AG10803 (cell line): ENCODE measurements at places on chromosomes 4 and X.

GRCh38 chrX:19443869-19444526 is 71.3 kb downstream of the MAP3K15 start:
- no peak for DNase-seq

DNA sequence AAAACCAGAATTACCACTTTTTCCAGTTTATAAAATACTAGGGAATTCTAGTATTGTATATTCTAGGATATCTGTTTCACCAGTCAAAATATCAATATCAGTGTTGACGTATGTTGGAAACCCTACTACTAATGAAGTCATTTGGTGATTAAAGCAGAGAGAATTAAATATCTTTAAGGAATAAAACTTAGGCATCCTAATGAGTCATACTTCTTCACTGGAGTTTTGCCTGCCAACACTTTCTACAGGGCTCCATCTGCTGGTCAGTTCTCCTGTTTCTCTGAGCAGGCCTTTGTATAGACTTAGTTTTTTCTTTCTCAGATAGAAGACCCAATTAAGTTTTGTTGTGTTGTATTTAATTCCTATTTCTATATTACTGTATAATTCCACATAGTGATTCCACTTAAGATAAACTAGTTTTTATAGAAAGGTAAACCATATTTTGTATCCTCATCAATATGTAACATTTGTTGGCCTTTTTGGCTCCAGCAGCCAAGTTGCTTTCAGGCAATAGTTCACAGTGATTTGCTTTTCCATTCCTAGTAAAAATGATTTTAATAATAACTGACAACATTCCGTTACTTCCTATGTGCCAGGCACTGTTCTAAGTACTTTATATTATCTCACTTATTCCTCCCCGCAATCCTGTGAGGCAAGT is 3.5 kb downstream of the AP1AR start:
- peak; percentile 85 for DNase-seq

DNA sequence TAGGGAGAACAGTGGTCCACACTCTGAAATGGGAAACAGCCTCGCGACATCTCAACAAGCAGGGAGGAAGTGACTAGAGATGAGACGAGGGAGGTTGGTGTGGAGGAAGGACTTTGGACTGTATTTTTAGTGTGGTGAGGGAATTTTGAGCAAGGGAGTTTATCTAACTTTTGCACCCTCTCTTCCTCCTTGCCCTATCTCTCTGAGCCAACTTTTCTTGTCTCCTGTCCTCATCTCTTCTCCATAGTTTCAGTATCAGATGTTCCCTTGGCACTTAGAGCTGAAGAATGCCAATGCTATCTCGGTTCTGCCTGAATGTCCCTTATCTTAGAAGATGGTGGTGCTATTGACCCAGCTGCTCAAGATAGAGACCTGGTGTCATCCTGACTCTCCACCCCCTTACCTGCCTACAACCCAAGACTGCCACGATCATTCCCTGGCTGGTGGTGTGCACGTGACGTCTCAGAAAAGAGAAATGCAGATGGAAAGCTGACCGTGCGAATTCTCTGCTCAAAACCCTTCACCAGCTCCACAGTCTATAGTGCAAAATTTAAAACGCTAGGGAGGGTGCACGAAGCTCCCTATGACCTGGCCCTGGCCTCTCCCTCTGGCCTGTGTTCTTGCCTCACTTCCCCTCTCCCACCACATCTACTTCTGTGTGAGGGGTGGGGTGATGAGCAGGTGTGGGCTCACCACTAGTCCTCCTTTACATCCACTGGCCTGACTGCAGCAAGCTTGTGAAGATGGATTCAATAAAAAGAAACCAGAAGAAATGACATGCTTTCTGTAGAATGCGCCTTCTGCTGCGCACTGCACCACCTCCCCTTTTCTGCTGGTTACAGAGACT is 20.9 kb downstream of the MPP1 start:
- DNase-seq: no peak

- DNase-seq: peak; percentile 5
These were observed 43.8 kb upstream of the UGDH start for GRCh38 chr4:39571054-39571453.

DNA sequence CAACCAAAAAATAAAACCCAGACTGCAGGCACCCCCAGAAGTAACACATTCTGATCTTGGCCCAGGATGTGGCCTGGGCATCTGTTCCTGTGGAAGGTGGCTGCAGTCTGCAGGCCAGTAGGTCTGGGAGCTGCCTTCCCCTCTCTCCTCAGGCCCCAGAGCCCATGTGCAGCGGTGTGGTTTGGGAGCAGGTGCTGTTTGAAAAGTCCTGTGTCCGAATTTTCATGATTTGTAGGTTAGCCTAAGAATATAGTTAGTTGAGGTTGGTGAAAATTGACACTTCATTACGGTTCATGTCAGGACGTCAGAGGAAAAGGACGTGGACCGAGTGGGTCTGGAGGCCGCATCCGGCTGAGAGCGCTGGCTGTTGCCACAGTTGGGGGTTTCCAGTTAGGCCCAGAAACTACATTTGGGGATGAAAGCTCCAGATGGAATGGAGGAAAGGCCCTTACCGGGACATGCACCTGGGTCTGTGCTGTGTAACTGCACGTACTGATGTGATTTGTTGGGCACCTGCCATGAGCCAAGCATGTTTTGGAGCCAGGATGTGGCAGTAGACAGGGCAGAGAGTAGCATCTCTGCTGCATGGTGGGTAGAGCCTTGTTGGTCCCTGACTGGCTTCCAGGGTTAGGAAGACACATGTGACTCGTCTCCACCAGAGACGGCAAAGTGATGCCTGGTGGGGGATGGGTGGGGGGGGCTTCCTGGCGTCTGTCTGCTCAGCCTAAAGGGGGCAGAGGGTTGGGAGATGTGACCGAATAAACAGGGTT is 21.7 kb upstream of the HGFAC start:
- no peak for DNase-seq

- DNase-seq: no peak
These were observed 8.7 kb upstream of the GABRE start for GRCh38 chrX:151983186-151983585.

- no peak for DNase-seq
These were observed 638.7 kb downstream of the PCDH18 start for GRCh38 chr4:136893573-136893972.

GRCh38 chr4:78565971-78566372 is 14.4 kb downstream of the ANXA3 start:
- DNase-seq: peak; percentile 73

DNA sequence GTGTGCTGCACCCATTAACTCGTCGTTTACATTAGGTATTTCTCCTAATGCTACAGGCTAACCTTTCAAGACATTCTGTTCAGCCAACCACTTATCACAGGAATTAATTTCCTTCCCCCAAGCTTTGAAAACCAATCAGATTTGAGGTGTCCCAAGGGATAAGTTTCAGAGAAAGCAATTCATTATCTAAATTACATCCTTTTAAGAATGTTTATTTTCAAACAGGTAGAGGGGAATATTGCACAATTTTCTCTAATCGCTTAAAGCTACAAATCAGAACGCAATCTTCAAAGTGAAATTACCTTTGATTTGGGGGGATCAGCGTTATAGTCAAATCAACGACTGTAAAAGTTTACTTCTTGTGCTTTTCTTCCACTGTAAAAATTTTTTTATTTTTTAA is 1.6 kb downstream of the CLOCK start:
- DNase-seq: no peak

GRCh38 chr4:39083164-39083563 is 21.1 kb downstream of the KLHL5 start:
- peak; percentile 45 for DNase-seq

DNA sequence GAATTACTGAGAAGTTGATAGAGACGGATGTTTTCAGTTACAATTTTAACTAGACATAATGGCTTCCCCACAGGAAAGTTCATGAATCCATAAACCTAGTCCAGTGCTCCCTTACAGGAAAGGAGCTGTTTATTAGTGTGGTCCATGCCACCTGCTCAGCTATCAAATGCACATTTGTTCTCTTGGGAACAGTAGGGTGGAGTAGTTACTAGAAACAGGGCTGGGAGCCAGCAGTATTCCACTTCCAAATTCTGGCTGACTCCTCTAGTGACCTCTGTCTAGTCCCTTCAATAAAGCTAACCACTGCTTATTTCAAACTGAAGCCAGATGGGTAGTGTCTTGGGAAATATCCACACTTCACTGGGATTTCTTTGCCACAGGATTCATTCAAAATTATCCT is 88.4 kb upstream of the TLL1 start:
- DNase-seq: no peak

DNA sequence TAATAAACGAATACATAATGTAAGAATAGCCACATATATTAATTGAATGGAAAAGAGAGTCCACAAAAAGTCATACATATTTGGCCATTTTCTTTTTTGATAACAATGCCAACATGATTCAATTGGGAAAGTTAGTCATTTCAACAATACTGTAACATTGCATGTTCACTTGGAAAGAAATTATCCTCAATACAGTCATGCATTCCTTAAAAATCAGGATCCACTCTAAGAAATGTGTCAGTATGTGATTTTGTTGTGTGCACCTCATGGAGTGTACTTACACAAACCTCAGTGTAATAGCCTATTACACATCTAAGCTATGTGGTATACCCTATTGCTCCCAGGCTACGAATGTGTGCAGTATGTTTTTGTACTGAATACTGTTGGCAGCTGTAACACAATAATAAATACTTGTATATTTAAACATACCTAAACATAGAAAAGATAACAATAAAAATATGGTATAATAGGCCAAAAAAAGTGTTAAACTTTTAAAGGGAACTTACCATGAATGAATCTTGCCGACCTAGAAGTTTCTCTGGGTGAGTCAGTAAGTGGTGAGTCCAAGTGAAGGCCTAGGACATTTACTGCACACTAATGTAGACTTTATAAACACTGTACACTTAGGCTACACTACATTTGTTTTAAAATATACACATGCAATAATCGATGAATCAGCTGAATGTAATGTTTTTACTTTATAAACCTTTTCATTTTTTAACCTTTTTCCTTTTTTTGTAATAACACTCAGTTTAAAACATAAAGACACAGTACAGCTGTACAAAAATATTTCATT is 806.8 kb downstream of the PCDH18 start:
- DNase-seq: no peak

GRCh38 chrX:70446380-70447350 is 2.0 kb downstream of the DLG3 start:
- DNase-seq: no peak

GRCh38 chr4:158808399-158808798 is 39.6 kb downstream of the FNIP2 start:
- no peak for DNase-seq

DNA sequence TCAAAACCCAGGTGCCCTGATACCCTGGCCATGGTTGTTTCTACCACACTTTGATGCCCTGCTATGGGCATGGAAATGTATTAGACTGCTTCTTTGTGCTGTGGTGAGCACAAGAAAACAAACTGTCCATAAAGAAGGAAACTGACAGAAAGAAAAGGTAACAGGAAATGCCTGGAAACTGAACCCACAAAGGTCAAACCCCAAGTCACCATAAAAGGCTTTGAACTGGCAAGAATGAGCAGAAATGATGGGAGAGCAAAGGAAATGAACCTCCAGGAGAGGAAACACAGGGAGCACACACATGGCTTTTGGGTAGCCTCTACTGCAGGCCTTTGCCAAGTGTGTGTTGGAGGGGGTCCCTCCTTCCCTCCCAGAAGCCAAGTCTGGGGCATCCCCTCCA is 35.0 kb downstream of the LHFPL1 start:
- DNase-seq: no peak

GRCh38 chr4:33090910-33091309 is 2370.7 kb downstream of the PCDH7 start:
- DNase-seq: no peak

DNA sequence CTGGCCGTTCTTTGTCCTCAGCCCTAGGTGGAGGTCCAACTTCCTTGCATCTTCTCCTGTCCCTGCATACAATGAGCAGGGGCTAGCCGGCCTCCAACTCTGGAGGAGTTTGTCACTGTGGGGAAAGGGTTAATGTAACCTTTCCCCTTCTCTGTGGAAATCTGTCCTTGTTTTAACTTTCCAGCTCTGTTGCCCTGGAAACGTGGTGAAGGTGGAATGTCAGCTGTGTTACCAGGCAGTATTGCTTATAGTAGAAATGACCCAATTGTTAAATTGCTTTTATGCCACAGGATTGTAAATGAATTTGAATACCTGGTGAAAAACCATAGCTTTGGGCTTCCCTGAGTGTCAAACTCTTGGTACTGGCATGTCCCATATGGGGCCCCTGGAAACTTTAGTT is 131.6 kb upstream of the SCML1 start:
- DNase-seq: peak; percentile 56

DNA sequence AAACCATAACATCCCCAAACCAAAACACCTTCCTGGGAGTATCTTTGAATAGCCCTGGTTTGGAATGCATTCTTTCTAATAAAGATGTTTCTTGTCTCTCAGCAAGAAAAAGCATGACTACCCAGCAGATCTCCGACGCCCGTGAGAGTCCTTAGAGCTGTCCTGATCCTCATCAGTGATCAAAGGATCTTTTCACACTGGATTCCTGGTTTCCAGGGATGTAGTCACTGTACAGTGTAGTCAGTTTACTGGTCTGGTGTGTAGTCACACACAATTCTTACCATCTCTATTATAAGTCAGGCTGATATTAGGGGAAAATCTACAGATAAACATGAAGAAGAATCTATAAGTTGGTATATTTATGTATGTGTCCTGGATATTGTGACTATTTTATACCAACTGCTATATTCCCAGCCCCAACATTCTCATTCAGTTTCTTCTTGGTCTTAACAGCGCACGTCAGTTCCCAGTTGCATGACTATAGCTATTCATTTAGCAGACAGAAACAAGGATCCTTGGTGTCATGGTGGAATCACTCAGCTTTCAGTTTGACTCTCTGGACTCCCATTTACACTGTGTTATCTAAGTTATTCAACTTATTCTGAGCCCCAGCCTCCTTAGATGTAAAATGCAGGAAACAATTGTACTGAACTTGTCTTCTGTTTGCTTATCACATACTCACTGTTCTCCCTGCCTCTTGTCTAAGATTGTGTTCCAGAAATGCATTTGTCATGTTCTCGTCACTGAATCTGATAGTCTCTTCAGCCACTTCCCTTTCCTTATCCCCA is 68.3 kb downstream of the SLIT2 start:
- DNase-seq: no peak

GRCh38 chr4:97917115-97917514 is 226.2 kb downstream of the STPG2 start:
- DNase-seq: no peak

GRCh38 chr4:107552306-107552705 is 167.7 kb downstream of the PAPSS1 start:
- DNase-seq: peak; percentile 16

DNA sequence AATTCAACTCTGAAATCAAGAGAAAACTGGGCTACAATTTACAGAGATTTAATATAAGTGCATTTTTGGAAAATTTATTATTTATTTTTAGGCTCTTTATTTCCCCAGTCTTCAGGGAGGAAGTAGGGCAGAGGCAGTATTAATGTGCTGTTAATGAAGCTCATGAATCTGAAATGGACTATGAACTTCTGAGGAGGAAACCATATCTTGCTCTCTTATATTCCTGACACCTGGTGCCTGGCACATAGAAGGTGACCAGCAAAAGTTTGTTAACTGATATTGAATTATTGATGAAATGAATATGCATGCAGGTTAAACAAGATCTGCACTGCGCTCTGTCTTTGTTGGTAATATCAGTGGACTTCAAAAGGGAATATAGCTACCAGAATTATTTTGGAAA is 55.1 kb downstream of the UGT8 start:
- DNase-seq: no peak

- no peak for DNase-seq
These were observed 34.7 kb upstream of the PRKX start for GRCh38 chrX:3748052-3748559.
